ENCODE measurements at places on chromosomes 13 and 19. TPM values are rescaled to one million over a fixed set of nuclear protein-coding genes. Genes with fewer than 3 reads are reported as not detected.

ZNF414 gene
- 21.6 TPM for polyA plus RNA-seq

DNA sequence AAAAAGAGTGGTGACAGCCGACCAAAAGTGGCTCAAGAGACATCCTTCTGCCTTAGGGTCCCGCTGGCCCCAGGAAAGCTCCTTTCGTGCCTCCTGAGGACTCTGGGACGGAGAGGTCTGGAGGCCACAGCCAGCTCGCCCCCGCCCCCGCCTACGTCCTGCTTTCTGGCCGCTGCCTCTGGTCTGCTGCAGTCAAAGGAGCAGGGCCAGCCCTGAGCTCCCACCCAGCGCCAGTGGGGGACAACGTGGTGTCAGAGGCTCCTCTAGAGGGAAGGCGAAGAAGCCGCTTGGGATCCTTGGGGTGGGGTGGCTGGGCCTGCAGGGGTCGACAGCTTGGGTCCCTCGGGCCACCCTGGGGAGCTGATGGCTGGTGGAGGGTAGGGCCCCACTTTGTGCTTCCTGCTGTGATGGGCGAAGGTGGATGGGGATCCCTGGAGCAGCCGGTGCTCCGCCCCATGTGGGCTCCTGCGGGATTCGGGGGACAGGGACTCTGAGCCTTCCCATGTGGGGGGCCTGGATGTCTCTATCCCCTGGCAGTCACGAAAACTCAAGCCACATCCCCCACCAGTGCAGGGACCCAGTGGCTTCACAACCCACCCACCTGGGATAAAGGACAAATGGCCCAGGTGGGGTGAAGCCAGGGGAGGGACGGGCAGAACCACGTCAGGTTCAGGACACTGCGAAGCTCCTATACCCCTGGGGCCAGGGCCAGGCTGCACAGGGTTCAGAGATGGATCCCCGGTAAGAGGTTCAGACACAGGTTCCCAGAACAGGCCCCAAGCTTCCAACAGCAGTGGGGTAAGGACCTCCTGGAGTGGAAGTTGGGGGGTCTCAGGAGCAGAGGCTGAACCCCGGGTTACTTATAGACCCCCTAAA lies 9.0 kb upstream of the DIRAS1 start:
- DNase-seq = no peak
- H3K4me3 ChIP-seq = no peak overlapping the region
- no peak overlapping the region for H3K27ac ChIP-seq
- H3K36me3 ChIP-seq = peaks cover 18% of the 10 kb centered on the region

- no peaks in the 10 kb centered on the region for H3K4me1 ChIP-seq
- H3K4me3 ChIP-seq = no peak overlapping the region
- no peaks in the 10 kb centered on the region for H3K36me3 ChIP-seq
- H3K27me3 ChIP-seq = no peaks in the 10 kb centered on the region
- no peak overlapping the region for H3K27ac ChIP-seq
- peak; percentile 76 for DNase-seq
These were observed 20.6 kb downstream of the BRSK1 start for GRCh38 chr19:55304279-55304978.

ZNF765 gene
- 1.5 TPM for polyA plus RNA-seq

DNA sequence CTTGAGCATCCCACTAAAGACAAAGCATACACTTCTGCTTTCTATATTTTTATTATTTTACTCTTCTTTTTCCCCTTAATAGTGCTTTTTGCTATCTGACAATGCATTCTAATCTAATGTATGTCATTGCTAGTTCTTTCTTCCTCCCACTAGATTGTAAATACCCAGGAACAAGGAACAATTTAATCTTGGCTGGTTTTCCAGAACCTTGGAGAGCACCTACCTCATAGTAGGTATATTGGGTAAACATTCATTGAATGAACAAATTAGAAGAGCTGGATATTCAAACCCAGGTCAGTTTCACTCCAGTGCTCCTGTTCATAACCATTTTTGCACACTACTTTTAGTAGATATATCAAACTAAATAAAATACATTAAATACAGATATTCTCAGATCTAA lies 1617.6 kb upstream of the SLC10A2 start:
- H3K27me3 ChIP-seq = no peaks in the 10 kb centered on the region
- H3K4me1 ChIP-seq = no peaks in the 10 kb centered on the region
- no peak for DNase-seq
- H3K36me3 ChIP-seq = no peaks in the 10 kb centered on the region

DNA sequence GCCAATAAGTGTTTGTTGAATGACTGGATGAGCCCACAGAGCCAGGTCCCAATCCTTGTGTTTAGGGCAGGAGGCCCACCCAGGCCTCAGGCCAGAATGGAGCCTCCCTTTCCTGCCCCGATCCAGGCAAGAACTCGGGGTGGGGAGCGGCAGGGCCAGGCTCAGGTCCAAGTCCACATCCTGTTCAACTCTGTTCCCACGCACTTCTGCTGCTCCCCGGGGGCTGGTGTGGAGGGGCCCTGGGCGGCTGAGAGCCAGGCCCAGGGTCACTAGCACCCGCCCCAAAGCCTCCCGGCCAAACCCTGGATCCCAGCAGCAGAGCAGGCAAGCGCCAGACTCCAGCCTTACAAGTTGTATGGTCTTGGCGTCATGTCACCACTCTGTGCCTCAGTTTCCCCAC lies 8.0 kb downstream of the ANGPTL8 start:
- H3K27ac ChIP-seq = peak overlapping the region; percentile 58
- peak; percentile 85 for DNase-seq

All from psoas muscle (tissue), 8 donors.